D721Med (cell line): ENCODE measurements at places on chromosomes 3 and 15.

DNA sequence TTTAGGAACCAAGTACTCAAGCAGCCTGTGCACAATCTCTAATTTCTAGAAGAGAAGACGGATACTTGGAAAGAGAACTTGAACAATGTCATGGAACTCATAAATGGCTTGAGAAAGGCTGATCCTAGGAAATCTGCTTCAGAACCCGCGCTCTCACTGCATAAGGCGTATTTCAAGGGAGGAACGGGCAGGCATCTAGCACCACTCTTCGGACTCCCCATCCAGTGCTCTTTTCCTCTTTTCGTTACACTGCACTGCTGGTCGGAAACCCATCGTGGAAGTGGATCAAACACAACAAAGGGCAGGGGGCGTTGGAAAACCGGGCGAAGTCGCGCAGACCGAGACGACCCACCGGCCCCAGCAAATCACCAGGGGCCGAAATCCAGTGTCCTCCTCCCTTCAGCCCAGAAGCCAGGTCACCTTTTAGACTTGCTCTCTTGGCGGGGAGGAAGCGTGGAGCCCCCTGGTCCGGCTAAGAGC lies 539 bp upstream of the TLNRD1 start:
- DNase-seq, result no peak

DNA sequence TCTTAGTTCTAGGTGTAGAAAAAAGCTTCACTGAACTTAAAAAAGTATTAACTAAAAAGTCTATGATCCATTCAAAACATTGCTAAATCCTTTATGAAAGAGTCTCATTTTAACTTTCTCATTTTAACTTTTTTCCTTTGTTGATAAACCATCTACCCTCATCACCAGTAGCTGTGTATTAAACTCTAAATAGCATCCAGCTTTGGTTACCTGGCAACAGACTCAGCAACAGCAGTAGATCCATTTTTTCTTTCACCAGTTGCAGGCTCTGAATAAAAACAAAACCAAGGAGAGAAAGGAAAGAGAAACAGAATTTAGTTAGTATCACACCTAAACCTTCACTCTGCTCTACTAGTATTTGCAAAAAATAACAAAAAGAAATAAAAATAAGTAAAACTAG lies 51.6 kb downstream of the TP53BP1 start:
- DNase-seq, result no peak

DNA sequence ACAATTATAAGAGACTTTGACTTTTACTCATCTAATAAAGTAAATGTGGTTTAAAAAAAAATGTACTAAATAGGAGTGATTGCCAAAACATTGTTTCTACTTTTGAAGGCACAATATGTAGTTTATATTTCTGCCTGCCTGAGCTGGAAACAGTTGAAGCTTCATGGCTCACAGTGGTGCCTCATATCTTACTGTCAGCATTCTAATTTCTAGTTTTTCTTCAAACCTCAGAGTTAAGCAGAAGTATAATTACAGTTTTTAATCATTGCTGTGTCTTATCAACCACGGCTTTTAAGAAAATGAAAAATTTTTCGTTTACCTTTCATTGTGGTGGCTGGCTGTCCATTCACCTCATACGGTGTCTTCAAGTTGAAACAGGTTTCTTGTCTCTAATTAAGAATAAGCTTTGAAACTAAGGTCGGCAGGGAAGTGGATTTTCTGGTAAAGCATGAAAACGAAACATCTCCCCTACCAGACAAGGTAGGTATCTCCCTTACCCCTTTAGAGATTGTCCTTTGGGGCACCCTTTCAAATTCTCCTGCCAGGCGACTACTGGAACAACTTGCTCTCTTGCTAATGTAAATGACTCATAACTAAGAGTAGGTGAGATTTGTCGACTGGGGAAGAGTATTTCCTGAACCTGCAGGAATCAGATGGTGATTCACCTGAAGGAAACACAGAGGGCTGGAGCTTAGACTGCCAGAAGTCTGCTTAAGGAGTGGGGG lies at the start of gene GPR87:
TSS of gene GPR87 (minus strand) at position 554 of the 725 bp plus-strand sequence. CDS start 16,720 bp downstream, outside the sequence.
- no peak for DNase-seq

- DNase-seq, result no peak
Measured at GRCh38 chr15:95160316-95160715, 929.0 kb downstream of the MCTP2 start.

- no peak for DNase-seq
Measured at GRCh38 chr15:73850228-73850627, 23.1 kb upstream of the TBC1D21 start.

GRCh38 chr3:113166719-113167492 lies 44.5 kb upstream of the BOC start:
- DNase-seq, result no peak

GRCh38 chr3:146142757-146143156 lies 18.2 kb downstream of the PLOD2 start:
- no peak for DNase-seq

DNA sequence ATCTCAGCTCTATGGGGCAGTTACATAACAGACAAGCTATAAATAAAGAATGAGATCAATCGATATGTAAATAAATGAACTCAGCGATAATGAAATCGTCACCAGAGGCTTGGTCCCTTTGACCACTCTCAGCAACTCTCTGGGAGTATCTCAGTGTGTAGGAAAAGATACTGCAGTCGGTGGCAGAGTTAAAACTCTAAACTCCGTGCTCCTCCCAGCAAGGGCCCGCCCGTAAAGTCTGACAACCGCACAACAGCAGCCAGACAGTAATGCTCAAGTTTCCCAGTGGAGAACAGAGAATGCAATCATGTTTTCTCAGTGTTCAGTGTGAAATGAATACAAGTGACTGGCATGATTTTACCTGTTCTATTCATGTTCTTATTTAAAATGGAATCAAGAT lies 28.3 kb upstream of the IGF1R start:
- DNase-seq, result no peak

DNA sequence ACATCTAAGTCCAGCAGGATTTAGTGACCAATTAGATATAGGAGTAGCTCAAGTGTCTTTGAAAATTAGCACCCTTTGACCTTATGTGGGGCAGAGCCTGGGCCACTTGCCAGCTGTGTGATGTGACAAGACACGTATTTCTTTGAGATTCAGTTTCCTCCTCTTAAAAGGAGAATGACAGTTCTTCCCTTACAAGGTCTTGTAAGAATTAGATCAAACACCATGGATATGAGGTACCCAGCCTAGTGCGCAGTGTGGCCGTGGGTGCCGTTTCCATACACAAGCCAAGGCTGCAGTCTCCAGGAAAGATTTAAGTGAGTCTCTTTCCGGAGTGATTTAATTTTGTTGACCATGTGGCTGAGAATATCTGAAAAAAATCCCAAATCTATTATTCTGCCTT lies 46.3 kb downstream of the ARHGAP31 start:
- no peak for DNase-seq

GRCh38 chr3:133127381-133127780 lies 89.2 kb downstream of the TMEM108 start:
- DNase-seq, result no peak

GRCh38 chr3:154496540-154496939 lies 66.5 kb upstream of the GPR149 start:
- no peak for DNase-seq

- no peak for DNase-seq
Measured at GRCh38 chr15:62348118-62348517, 183.0 kb upstream of the C2CD4B start.

DNA sequence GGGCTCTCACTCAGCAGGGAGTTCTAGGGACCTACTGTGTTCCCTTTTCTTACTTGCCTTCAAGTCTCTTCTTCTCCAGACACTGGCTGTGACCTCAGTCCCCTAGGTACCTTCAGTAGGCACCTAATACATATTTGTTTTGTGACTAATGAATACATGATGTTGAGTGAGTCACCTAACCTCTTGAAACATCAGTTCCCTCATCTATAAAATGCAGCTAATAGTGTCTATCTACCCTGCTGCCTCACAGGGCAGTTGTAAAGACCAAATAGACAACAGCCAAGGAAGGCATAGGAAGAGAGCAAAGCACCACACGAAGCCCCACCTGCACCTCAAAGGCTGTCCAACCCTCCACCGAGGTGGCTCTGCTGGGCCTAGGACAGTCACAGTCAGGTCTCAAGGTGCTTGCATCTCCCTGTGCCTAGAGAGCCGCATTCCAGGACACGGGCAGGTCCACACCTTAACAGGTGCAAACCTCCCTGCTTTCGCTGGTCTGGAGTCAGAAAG lies 29.1 kb downstream of the DAPK2 start:
- no peak for DNase-seq

DNA sequence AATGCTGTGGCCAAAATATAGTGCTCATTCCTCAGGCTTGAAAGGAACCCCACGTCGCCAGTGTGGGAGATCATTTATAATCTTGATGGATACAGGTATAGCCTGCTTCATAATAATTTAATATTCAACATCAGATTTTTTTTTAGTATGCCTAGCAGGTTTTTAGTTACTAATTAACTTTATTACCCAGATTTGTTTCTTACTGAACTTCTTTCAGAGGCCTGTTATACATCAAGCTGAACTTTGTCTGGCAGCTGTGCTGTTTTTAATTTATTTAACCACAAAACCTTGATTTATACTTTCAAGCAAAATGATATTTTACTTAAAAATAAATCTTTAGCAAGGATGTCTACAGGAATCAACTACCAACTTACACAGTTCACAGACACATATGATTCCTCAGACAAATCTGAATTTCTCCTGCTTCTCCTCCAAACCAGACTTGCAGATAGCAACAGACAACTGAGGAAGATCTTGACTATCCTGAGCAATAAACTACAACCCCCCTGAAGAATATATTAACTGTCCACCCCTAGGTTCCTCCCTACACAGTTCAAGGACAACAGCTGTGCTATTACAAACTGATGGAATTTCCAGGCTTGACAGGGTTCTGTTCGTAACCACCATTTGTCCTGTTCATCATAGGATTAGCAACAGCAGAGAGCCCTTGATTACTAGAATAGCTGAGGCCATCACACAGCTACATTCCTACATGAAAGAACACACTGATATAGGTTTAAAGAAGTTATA lies 610 bp downstream of the MAP4 start:
- DNase-seq, result no peak

- DNase-seq, result no peak
Measured at GRCh38 chr15:70401709-70402108, 304.0 kb upstream of the TLE3 start.

DNA sequence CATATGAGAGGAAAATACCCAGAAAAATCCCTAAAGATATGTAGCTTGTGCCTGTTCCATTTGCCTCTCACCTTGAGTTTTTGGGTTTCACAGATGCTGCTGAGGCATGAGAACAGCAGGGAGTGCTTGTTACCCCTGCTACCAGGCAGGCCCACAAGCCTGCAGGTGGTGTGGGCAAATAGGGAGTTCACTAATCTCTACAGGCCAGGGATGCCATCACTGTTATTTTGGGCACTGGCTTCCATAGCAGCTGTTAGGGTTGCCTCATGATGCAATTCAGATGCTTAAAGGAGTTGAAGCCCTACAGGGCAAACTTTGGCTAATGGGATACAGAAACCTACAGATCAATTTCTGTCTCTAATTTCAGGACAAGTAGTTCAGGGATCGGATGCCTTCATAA lies 873.5 kb downstream of the OTOL1 start:
- no peak for DNase-seq

DNA sequence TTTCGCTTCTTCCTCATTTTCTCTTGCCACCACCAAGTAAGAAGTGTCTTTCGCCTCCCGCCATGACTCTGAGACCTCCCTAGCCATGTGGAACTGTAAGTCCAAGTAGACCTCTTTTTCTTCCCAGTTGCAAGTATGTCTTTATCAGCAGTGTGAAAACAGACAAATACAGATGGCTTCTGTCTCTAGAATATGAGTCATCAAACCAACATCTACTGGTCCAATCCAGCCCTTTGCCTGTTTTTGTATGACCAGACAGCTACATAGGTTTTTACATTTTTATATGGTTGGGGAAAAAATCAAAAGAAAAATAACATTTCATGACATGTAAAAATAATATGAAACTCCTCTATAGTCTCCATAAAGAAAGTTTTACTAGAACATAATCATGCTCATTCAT lies 118.7 kb upstream of the PTPRG start:
- DNase-seq, result no peak

GRCh38 chr3:148816427-148816826 lies 11.2 kb upstream of the CPB1 start:
- no peak for DNase-seq

GRCh38 chr3:153595186-153595815 lies 433.3 kb downstream of the RAP2B start:
- DNase-seq, result no peak

- no peak for DNase-seq
Measured at GRCh38 chr3:76753599-76753998, 286.3 kb upstream of the ROBO2 start.
